ENCODE measurements at places on chromosomes 16 and 17.
A peak's percentile ranks its signal among the peaks of the same experiment; 100 is the strongest.

DNA sequence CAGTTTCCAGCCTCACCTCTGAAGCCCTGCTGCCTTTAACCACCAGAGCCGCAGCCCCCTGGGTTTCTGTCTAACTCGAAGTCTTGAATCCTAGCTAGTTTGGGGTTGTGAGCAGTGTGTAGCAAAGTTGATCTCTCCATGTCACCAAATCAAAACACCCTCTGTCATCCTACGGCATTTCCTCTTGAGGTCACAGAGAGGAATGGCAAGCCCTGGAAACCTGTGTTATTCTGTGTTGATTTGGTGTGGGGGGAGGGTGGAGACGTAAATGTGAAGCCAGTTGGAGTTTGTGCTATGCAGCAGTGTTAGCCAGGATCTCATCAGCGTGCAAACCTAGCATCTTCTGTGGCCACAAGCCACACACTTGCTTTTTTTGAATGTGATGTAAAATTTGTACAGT, 5.1 kb upstream of the LGALS9 start:
- no peak for DNase-seq

DNA sequence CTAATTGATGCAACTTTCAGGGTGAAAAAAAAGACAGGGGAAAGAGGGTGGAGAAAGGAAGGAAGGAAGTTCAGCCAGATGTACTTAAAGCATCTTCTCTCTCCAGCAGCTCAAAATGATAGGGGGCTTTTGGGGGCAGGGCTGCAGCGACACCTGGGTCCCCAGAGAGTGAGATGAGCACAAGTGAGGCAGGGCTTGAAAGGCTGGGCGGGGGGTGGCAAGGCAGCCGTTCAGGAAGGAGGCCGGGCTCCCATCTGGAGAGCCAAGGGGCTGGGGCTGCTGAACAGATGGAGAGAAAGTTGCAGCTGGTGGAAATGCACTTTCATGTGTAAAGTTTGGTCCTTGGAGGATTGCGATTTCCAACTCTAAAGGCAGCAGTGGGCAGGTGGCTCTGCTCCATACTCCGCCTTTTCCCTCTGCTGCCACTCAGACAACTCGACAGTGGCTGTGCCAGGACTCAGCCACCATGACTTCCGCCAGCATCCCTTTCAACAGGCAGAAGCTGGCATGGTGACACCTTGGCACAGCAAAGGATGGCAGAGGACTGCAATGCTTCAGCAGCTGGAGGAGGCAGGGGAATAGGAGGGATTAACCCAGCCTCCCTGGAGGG, 7.7 kb downstream of the SLC35B1 start:
- no peak for DNase-seq

- DNase-seq, result peak; percentile 44
Measured at GRCh38 chr16:22008215-22009059, 526 bp downstream of the MOSMO start.

DNA sequence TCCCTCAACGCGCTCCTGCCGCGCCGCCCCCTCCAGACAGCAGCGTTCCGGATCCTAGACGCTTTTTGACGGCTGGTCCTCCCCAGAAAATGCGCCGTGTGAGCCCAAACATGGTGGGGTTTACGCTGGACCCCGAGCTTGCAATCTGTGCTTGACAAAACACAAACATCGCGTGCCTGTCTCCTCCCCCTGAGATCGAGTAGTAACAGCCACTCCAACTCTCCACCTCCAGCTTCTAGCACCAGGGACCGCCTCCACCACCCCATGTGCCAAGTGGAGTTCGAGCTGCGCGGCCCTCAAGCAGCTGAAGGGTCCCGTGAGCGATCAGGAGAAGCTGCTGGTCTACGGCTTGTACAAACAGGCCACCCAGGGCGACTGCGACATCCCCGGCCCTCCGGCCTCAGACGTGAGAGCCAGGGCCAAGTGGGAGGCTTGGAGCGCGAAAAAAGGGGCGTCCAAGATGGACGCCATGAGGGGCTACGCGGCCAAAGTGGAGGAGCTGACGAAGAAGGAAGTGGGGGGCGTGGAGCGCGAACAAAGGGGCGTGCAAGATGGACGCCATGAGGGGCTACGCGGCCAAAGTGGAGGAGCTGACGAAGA, 656 bp upstream of the GEMIN4 start:
- no peak for DNase-seq

DNA sequence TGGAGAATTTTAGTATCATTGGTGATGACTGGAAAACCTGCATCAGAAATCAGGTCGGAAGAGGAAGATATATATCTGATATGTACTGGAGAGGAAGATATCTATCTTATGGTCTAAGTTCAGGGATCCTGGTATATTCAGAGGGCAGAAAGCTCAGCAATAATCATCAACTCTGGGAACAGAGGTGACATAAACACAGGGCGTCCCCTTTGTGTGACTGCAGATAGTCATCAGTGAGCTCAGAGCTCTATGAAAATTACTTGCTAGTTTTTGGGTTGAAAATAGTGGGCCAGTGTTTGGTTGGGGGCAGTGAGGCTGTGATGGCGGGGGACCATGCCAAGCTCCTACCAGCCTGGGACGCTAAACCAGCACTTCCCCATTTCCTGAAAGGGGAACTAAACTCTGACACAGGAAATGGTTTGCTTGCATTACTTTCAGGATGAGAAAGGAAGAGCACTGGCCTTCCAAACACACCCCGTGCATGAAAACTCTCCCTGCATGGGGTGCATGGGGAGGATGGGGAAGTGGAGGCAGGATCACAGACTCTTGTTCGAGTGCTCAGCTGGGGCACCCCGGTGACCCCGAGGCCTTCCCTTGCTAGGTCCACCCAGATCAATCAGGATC, 15.8 kb downstream of the NOD2 start:
- no peak for DNase-seq

GRCh38 chr17:79848370-79848766, 9.1 kb upstream of the CBX4 start:
- no peak for DNase-seq

GRCh38 chr16:67443265-67443664, 12.3 kb downstream of the HSD11B2 start:
- DNase-seq, result no peak

DNA sequence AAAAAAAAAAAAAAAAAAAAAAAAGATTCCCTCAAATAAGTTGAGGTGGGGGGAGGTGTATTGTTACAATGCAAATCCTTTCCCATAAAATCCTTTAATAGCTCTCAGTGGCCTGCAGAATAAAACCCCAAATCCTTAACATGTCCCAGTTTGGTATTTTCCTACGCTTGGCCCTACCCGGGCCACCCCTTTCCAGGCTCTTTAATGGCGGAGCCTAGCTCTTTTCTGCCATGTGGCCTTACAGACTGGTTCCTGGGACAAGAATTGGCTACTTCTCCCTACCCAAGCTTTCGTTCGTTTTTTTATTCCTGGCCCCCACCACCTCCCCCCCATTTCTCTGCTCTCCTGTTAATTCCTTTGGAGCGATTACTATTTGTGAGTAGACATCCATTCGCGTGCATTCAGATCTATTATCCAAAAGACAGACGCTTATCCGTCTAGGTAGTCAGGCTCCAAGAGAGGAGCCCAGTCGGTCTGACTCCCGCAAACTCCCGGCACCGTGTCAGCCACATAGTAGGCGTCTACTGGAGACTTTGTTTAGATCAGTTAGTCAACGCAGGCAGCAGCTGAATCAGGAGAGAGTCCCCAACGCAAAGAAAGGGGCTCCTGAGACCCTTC, 813 bp upstream of the THAP11 start:
- no peak for DNase-seq

DNA sequence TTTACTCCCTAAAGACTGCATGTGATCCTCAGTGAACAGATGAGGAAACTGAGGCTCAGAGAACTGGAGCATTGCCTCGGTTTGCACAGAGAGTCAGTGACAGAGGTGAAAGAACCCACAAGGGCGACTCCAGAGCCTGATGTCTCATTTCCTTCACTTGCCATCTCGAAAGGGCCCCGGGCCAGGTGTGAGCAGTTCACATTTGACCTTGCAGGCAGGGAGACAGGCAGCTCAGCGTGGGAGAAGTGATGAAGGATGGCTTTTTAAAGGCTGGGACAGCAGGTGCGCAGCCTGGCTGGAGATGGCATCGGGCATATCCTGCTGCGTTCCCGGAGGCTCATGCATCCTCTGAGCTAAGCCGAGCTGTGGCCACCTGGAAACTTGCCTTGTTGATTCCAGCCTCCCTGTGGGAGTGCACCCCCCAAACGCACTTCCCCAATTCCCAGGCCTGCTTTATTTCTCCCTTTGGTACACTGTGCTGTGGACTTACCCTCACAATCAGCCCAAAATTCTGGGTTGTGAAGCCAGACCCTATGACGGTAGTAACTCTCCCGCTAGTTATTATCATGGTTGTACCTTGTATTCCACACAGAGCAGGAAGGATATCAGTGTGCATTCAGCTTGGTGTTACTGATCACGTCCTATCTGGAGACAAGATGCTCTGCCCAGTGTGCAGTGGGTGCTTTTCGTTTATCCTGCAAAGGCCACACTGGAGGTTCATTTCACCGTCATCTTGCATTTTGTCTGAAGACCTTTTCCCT, 753.2 kb upstream of the EEF2KMT start:
- no peak for DNase-seq

- DNase-seq, result no peak
Measured at GRCh38 chr16:11955713-11956123, 9.3 kb upstream of the TNFRSF17 start.

GRCh38 chr16:24929409-24929808, 83.6 kb downstream of the SLC5A11 start:
- DNase-seq, result no peak

- DNase-seq, result no peak
Measured at GRCh38 chr17:44464037-44464436, 39.2 kb downstream of the GPATCH8 start.

DNA sequence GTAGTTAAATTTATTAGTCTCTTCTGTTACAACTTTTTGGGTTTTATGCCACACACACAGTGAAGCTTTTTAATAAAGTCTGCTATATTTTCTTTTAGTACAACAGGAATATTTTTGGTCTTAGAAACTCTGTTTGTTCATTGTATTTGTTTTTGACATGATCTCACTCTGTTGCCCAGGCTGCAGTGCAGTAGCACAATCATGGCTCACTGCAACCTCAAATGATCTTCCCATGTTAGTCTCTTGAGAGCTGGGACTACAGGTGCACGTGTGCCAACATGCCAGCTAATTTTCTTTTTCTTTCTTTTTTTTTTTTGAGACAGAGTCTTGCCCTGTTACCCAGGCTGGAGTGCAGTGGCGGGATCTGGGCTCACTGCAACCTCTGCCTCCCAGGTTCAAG, 27.1 kb downstream of the PPM1D start:
- DNase-seq, result no peak

- DNase-seq, result no peak
Measured at GRCh38 chr16:78705694-78706093, 606.2 kb downstream of the WWOX start.
